Effector CD4-positive, alpha-beta T cell (primary cell): ENCODE measurements at places on chromosomes 12 and 14.

DNA sequence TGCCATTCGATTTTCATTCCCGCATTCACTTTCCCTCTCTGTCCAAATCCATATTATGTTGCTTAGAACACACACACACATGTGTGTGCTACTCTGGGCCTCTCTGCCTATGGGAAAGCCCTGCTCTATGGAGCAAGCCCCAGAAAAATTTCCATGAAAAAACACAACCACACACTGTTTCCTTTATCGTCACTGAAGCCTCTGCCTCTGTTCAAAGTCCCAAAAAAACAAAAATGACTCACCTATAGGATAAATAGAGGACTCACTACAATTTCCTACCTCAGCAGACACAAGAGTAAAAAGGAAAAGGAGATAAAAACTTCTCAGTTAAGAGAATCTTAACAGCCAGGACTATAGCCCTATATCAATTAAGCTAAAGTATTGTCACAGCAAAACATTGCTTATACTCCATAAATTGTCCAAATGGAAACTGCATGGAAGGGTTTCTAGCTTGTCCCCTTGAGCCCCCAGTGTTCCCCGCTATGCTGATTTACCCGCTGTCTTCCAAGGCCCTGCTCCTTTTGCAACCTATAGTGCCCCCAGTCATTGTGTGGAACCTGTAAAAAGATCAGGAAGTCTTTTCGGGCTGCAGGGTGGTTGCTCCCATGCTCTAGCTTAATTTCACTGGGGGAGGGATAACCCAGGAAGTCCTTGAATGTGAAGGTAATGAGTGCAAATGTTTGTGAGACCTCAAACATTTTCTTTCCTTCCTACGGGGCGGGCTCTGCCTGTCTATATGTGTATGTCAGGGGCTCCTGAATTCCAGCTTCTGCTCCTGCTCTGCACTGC is 11.1 kb upstream of the PIP4K2C start:
- no peak for DNase-seq

DNA sequence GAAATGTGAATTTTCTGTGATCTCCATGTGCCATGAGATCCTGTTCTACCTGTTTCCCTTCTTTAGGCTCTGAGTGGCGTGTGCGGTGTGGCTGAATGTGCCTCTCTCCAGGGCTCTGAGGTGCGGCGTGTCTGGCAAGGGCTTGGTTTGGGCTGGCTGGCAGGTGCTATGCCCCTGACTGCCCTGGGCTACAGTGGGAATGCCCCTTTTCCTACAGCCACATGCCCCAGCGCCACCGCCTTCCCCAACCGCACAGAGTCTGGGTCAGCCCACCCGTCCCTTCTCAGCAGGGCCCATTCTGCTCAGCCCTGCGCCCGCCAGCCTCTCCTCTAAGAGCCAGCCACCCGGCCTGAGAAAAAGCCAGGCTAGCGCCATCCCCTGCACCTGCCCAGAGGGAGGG is 24.7 kb downstream of the BTBD6 start:
- DNase-seq = no peak

DNA sequence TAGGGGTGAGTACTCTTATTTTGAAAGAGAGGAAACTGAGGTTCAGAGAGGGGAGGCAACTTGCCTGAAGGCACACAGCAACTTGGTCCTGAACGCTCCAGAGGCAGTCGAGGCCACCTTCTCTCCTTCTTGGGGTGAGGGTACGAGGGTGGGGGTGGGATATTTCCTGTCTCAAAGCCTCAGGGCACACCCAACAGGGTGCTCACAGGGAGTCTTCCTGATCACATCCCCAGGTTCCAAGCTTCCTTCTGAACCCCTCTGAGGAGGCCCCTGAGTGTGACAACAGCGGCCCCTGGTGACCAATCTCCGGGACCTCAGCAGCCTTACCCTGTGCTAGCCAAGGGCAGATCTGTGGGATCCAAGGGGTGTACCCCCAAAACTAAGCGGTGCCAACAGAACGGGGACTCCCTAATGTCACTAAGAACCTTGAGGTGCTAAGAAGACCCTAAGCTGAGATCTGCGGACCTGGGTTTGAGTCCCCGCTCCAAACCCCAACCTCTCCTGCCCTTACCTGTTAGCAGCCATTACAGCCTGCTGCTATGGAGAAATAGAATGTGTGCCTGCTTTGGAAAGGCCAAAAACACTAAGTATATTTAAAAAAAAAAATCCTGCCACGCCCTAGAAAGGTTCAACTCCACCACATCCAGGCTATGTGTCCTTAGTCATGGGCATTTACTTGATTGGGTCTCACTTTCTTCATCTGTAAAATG is 57.9 kb downstream of the TRPV4 start:
- DNase-seq = peak; percentile 60

GRCh38 chr14:82872494-82872893 is 1338.8 kb upstream of the SEL1L start:
- no peak for DNase-seq

- no peak for DNase-seq
These were observed 124.0 kb downstream of the NDUFA12 start for GRCh38 chr12:94879542-94879941.

DNA sequence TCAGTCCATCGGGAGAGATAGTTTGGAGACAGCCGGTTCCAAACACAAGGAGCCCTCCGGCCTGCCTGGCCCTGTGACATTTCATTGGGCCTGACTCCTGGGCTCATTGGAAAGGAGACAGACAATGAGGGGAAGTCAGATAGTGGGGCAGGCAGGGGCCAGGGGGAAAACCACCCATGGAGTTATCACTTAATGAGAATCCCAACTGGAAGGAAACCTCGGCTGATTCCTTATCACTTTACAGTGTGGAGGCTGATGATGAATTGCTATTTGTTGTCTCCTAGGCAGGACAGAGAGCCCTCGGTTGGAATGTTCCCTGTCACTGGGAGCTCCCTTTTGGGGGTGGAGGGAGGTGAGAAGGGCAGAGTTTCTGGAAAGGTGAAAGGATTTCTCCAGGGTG is 44.4 kb downstream of the TBX5 start:
- no peak for DNase-seq

DNA sequence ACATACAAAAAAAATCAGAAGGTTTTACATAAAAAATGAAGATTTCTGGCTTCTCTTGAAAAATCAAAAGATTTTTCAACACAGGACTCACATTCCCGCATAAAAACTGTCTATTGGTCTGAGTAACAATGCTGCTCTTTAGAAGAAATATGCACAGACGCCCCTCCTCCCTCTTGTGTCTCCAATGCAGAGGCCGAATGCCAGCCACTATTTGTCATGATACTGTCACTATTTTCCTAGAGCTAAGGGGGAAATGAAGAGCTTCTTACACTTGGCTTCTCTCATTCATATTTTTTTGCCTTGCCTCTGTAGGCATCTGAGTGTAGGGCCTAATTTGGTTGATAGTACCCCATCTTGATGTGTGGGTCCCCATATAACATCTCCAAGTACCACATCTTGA is 98.0 kb downstream of the BBS10 start:
- no peak for DNase-seq

DNA sequence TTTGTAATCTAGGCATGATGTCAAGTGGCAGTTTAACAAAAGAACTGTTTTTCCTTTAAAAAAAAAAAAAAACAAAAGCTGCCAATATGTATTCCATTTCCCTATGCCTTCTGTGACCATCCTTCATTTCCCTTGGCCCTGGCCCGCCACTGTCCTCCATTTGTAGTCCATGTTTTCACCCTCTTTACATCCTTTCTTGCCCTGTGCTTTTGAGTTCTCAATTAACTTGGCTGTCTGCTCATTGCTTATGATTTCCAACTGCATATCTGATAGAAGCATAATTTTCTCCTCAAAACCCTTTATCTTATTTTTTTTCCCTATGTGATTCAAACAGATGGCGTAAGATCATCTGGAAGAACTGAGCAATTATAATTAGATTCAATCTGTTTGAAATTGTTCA is 297.5 kb downstream of the NAV3 start:
- no peak for DNase-seq

GRCh38 chr14:41608681-41609390 is 2.2 kb downstream of the LRFN5 start:
- no peak for DNase-seq

DNA sequence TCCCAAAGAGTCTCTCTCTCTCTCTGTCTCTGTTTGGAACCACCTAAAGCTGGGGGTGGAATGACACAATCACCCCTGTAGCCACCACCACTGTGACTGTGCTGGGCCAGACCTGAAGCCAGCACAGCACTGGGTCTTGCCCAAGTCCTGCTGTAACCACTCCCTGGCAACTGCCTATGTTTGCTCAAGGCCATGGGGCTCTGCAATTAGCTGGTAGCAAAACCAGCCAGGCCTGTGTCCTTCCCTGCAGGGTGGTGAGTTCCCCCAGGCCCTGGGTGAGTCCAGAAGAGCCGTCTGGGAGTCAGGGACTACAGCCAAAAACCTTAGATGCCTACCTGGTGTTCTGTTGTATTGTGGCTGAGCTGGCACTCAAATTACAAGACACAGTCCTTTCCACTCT is 50.8 kb downstream of the DGLUCY start:
- DNase-seq = no peak

GRCh38 chr12:100251917-100252316 is 15.0 kb downstream of the DEPDC4 start:
- no peak for DNase-seq

- DNase-seq = no peak
These were observed 1.6 kb downstream of the GSKIP start for GRCh38 chr14:96364962-96365361.

GRCh38 chr14:90715993-90716392 is 100.2 kb downstream of the TTC7B start:
- DNase-seq = no peak

- no peak for DNase-seq
These were observed 16.8 kb upstream of the SDR39U1 start for GRCh38 chr14:24459331-24459730.

- no peak for DNase-seq
These were observed 42.6 kb upstream of the MED13L start for GRCh38 chr12:116319898-116320621.

GRCh38 chr14:51701951-51702350 is 50.2 kb downstream of the FRMD6 start:
- no peak for DNase-seq

DNA sequence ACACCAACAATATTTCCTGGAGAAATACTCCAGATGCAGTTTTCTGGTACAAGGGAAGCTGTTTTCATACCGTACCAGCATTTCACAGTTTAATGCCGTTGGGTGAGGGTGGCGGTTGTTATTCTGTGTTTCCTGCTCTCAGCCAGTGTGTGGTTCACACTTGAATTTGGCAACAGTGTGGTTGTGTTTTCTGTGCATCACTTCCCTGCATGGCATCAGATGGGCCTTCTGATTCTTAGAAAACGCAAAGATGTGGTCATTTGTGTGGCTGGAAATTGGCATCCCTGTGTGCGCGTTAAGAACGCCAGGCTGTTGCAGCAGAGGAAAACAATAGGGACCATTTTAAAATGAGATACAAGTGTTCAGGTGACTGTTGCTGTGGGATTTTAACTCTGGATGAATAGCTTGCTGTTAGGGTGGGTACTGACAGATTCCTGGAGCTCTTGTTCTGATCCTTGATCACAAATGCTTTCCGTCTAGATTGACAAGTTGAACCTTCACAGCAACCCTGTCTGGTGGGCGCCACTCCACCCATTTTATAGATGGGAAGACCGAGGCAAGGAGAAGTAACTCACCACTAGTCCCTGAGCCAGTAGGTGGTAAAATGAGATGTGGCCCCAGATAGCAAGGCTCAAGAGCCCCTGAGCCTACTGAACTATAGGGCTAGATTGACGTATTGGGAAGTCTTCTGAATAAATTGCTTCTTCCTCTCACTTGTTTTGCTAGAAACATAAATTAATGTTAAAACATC is 231.2 kb downstream of the CHST11 start:
- DNase-seq = no peak
